ENCODE measurements at places on chromosomes 5 and 9.

- DNase-seq: no peak
Measured at GRCh38 chr5:51882647-51883046, 499.4 kb downstream of the ISL1 start.

GRCh38 chr5:28386712-28387111, 1348.3 kb upstream of the CDH9 start:
- DNase-seq: no peak

DNA sequence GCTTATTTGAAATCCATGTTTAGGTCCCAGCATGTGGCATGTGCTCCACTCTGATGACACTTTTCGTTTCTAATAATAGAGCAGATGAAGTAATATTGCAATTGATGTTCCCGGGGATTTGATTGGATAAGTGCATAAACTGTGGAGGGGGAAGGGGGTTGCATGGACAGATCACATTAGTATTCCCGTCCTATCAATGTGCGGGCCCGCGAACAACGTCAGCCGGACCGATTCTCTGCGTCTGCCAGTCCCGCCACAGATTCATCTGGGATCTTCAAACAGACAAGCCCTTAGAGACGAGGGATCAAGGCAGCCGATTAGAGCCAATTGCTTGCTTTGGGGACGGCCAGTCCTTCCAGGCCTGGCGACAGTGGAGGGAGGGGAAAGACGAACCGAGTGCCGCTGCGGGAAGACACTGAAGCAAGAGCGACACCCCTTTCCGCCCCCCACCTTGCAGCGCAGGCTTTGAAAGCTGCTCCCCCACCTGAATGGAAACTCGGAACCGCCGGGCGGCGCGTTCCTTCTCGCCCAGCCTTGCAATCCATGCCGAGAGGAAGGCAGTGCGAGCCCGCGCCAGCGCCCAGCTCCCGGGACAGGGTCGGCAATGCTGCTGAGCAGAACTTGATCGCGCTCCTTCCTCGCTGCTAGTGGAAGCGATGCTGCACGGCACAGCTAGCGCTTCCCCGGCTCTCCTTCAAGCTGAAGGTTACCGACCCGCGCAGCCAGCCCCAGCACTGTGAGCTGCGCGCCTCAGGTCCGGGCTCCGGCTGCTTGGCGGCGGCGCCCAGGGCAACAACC, at the start of gene RGS7BP:
RGS7BP (plus strand) TSS at position 247 of the 798 bp plus-strand sequence. CDS start 610 bp downstream, outside the sequence.
- no peak for DNase-seq

DNA sequence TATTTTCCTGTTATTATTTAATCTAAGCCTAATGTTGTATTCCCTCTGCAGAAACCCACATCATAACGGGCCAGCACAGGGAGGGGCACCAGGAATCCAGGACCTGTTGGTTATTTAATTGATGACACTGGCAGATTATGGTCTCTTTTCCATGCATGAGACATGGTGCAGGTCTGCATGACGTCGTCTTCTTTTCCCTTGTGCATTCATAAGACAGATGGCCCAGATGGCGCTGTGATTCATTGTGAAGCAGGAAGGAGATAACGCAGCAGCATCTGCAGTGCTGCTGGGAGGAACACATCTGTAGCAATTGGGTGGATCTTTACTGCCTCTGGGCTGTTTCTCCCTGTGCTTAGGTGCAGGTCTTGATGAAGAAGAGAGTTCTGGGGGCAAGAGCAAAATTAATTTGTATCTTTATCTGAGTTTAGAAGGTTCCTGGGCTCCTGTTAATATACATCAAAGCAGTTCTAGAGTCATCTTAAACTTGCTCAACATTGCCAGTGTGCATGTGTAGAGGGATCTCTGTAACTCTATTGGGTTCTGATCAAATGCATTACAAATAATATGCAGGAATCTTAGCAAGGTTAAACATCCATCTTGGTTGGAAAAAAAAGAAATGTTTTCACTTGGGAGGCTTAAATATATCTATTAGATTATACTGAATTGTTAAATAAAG, 176.1 kb downstream of the PCSK1 start:
- no peak for DNase-seq

- no peak for DNase-seq
Measured at GRCh38 chr9:88710449-88710848, 175.5 kb downstream of the NXNL2 start.

GRCh38 chr5:25020454-25020853, 375.7 kb upstream of the CDH10 start:
- no peak for DNase-seq

GRCh38 chr5:144691936-144692335, 521.3 kb downstream of the KCTD16 start:
- DNase-seq: no peak

GRCh38 chr5:68295772-68296171, 80.2 kb downstream of the PIK3R1 start:
- no peak for DNase-seq

DNA sequence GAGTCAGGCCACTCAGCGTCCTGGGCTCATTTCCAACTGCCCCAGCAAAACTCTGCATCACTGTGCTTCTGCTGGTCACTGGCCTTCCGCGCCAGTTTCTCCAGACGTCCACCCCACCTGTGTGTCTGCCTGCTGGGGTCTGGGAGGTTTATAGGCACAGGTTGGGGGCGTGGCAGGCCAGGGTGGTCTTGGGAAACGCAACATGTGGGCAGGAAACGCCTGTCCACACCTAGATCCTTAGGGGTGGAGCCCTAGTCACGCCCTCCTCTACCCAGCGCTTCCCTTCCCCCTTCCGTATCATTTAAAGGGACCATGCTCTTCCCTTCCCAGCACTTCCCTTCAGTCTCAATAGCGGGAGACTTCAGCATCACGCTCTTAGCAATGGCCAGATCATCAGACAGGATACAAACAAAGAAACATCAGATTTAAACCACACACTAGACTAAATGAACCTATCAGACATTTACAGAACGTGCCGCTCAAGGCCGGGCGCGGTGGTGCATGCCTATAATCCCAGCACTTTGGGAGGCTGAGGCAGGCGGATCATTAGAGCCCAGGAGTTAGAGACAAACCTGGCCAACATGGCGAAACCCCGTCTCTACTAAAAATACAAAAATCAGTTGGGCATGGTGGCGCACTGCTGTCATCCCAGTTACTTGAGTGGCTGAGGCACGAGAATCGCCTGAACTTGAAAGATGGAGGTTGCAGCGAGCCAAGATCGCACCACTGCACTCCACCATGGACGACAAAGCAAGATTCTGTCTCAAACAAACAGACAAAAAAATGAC, 11.8 kb upstream of the BTNL9 start:
- DNase-seq: no peak
